ENCODE measurements at places on chromosomes 12 and 14.

DNA sequence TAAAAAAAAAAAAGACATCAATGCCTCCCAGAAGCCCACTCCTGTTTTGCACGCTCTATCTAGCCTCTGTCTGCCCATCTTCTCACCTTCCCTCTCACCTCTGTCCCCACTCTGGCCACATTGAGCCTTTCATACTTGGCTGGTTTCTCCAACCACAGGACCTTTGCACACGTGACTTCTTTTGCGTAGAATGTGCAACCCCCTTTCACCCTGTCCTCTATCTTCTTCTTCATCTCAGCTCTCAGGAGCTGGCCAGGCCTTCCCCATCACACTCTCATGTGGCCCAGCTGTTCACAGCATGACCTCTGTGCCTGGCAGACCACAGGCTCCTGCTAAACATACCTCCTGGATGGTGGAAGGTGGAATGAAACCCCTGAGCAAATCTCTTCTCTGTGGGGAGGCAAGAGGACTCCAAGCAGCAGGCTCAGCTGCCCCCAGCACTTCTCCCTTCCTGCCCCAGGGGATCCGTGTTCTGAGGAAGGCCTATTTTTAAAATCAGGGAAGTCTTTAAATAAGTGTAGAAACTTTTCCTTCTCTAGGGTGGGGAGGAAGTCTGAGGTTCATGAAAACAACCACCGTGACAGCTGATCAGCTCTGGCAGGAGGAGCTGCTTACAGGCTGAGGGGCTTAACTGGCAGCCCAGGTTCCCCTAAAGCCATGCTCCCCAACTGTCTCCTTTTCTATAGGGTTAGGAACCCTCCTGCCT lies 11.6 kb downstream of the HVCN1 start:
- DNase-seq = no peak

GRCh38 chr12:93042283-93042682 lies 113.2 kb upstream of the EEA1 start:
- no peak for DNase-seq

DNA sequence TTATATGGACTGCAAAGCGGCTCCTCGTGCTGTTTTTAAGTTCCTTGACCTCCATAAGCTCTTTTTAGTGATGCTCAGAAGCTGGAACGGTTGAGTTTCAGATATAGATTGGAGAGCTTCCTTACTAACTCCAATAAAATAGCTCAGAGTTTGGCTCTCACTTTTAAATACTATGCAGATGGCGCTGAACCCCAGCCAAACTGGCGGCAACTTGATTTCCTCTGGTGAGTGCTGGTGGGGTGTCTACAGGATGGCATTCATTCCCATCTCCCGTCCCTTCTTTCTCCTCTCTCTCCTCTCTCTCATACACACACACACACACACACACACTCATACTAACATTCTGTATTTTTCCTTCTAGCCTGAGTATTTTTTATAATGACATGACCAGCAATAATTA lies 346.3 kb downstream of the ETNK1 start:
- DNase-seq = no peak

GRCh38 chr12:29171421-29172258 lies 22.6 kb downstream of the FAR2 start:
- no peak for DNase-seq
